ENCODE measurements at places on chromosomes 3 and 15.

- no peak for DNase-seq
Observed at GRCh38 chr15:55056500-55056899, 140.2 kb downstream of the RSL24D1 start.

- DNase-seq: no peak
Observed at GRCh38 chr3:137944593-137944992, 65.4 kb upstream of the CLDN18 start.

DNA sequence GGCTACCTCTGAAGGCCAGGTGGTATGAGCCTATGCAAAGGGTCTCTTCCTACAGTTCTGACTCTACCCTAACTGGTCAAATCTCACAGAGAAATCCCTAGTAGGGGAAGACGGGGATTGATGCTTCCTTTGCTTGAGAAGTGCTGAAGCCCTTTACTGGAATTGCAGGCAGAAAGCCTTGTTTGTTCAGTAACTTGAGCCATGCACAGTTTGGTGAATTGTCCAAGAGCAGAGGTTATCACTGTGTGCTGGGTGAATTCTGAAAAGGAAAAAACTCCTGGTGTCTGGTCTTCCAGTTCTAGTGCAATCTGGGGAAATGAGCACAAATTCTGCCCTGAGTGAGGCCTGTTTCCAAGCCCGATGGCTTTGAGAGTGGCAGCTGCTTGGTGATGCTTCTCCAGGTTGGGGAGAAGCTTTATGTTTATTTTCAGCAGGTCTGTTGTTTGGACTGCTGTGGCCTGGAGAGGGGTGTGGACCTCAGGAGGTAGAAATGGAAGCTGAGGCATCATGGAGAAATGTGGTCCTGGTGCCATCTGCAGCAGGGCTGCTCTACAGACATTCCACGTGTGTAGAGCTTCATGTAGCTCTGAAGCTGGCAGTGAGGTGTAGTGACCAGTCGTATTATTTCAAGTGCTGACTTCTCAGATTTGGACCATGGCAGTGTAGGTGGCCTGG is 60.9 kb downstream of the ARNT2 start:
- no peak for DNase-seq

- no peak for DNase-seq
Observed at GRCh38 chr3:15750143-15750542, 47.6 kb downstream of the ANKRD28 start.

- DNase-seq: no peak
Observed at GRCh38 chr3:22729212-22729611, 473.9 kb upstream of the UBE2E2 start.

DNA sequence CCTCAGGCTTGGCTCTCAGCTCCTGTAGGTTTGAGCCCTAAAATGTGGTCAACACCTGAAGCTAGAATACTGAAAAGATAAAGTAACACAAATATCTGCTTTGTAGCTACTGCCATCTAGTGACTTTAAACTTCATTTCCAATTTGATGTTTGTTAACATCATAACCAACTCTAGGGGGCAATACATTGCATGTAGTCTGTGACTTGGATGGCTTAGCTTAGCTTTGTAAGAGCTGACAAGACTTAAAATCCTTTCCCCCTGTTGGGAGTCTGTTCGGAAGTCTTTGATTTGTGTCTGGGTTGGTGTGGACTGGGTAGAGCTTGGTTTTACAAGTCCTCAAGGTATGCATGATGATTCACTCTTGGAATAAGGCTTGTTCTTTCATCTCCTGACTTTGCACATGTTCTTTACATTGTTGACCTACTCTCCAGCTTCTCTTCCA is 51.7 kb downstream of the SCN11A start:
- DNase-seq: no peak

DNA sequence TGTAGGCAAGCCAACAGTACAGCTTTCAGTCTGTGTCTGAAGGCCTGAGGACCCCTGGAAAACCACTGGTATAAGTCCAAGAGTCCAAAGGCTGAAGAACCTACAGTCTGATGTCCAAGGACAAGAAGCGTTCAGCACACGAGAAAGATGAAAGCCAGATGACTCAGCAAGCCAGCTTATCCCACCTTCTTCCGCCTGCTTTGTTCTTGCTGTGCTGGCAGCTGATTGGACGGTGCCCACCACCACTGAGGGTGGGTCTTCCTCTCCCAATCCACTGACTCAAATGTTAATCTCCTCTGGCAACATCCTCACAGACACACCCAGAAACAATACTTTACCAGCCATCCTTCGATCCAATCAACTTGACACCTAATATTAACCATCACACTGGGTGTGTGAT is 59.0 kb upstream of the PDZRN3 start:
- no peak for DNase-seq

- no peak for DNase-seq
Observed at GRCh38 chr3:115251509-115251908, 104.4 kb upstream of the ZBTB20 start.

DNA sequence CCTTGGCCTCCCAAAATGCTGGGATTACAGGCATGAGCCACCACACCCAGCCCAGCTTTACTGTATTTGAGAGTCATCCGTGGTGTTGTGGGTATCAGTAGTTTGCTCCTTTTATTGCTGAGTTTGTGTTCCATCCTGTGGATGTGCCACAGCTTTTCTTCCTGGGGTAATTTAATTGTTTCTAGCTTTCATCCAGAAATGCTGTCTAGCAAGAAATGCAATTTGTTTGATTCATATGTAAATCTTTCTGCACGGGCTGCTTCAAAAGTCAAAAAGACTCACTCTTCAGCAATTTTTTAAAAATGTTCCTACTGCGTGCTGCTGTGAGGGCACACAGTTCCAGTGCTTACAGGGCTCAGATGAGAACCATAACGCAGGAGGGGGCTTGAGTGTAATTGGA is 47.1 kb downstream of the CORO2B start:
- DNase-seq: no peak

GRCh38 chr3:188761964-188762363 is 409.8 kb upstream of the TPRG1 start:
- no peak for DNase-seq

DNA sequence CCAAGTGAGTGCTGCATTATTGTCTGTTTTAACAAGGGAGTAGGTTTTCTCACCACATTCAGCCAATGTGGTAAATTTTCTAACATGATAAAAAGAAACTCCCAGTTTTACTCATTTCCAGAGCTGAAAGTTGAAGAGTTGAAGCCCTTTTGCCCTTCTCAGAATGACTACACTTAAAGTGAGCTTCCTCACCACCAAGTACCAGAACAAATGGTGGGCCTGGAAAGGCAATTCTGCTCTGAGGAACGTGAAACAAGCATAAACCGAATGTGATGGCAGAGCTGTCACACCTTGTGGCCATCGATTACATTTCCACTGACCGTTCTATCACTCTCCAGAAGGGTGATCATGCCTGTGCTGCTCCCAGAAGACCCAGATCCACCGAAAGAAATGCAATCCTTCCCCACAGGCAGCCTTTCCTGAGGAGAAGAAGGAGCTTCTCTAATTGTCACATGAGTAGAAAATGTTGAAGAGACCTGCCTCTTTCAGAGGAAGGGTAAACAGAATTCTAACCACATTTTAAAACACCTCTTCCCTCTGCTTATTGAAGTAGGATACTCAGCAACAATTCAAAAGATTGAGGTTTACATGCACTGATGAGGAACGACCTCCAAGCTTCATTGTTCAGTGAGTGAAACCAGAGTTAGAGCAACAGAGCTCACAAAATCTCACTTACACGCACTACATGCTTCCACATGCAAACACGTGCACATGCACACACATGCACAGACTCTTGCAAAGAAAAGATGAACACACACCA is 21.4 kb upstream of the CCR9 start:
- no peak for DNase-seq

DNA sequence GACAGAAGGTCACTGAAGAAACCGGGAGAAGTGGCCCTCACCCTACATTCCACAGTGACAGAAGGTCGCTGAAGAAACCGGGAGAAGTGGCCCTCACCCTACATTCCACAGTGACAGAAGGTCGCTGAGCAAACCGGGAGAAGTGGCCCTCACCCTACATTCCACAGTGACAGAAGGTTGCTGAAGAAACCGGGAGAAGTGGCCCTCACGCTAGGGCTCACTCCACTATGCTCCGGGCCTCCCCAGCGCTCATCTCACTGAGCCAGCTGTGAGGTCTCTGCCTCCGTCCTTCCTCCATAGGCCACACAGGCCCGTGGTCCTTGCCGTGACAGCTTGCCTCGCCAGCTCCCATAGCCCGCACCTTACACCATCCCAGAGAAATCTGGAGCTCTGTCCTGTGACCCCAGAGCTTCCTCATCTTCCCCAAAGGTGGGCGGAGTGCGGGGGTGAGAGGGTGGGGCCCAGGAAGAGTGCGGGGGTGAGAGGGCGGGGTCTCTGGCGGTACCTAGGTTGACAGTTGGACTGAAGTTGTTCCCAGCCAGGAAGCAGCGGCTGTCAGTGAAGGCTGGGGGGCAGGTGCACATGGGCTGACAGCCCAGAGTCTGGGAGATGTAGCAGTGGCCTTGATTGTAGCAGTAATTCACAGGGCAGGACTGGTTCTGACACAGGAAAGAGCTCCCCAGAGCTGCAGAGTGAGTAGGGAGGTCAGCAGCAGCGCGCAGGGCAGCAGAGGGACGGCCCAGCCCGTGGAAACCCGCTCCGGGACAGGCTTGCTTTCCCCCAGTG is 32.0 kb downstream of the MUC20 start:
- no peak for DNase-seq

DNA sequence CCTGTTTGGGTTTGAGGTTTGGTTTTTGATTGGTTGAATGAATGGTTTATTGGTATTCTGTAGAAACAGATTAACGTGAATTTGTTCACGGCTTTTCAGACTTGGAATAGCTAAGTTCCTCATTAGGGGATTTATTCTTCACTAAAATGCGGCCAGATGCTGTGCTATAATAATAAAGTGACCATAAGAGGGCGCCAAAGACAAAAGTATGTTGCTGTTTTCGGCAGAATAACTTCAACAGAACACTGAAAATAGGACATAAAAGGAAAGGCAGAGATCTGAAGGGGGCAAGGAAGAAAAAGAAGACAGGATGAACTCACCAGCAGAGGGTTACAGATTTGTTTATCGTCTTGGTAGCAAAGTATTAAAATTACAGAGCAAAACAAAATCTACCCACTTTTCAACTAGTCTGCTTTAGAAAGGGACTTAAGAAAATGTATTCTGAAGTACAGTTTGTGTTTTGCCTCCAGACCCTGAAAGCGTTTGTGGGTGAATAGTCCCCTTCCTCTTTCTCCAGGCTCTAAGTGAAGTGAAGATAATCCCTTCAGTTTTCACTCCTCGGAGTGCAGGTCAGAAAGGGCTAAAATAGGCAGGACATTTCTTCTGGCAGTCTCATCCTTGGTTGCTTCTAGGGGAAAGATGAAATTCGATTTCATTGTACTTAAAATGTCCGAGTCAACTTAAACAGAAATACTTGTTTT is 147.6 kb downstream of the IL20RB start:
- DNase-seq: no peak

DNA sequence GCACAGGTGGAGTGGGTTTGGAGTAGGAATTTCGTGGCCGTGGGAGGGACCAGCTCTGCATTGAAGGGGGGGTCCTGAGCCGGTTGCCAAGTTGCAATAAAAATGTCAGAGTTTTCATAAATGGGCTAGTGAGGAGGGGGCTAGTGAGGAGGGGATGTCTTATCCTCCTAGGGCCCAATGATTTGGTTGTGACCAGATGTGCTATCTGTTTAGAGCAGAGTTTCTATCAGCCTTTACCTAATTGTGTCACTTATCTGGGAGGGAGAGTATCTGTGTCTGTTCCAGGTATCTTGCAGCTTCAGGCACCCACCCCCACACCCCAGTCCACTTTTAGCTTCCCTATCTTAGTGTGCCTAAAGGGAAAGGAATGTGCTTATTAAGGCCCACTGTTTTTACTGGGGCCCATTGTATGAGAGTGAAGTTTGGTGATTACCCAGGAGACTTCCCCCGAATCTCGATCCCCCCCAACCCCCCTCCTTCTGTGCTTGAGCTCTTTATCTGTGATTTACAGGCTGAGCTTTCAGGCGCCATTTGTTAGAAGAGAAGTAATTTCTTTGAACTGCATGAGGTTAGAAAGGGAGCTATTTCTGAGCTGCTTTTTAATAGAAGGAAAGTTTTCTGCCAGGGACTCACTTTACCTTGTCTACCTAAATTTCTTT is 42.6 kb downstream of the PPCDC start:
- no peak for DNase-seq
